Sigmoid colon (tissue), 7 donors: ENCODE measurements at places on chromosomes 3 and 15. TPM values are rescaled to one million over a fixed set of nuclear protein-coding genes. Genes with fewer than 3 reads are reported as not detected.

Gene MUSTN1
- polyA plus RNA-seq = not detected

- DNase-seq = no peak
Observed at GRCh38 chr15:26970712-26971210, at the start of gene GABRG3. Gene GABRG3, plus strand, starts transcription at chr15:26971181.

GRCh38 chr3:60514866-60515265 is 736.4 kb downstream of the FHIT start:
- no peak for DNase-seq

DNA sequence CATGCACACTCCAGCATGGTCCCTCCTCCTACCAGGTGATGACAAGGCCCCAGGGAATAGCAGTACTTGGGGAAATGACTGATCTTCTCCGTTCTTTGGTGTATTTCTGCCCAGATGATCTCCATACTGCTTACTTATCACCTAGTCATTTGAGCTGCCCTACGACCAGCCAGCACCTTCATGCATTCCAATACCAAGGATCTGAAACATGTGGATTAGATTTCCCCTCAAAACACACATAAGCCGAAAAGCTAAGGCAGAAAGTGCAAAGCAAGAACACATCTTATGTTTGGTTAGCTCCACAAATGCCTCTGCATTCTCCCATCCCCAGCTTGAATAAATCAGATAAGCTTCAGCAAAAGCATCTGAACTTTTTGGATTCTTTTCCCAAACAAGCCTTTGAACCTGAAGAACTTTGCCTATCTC is 64.8 kb upstream of the BCL6 start:
- DNase-seq = no peak

DNA sequence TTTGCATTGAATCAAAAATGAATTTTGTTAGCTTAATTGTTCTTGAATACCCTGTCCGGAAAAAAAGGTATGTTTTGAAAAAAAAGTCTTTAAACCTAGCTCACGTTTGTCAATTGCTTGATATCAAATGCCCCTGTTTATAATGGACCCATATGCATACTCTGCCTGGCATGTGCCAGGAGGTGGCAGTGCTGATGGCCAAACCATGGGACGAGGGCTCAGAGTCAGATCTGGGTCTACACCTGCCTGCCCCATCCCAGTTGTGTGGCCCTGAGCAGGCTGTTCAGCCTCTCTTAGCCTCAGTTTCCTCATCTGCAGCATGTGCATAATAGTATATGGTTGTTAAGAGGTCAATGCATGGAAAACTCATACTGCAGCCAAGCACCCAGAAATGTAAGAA is 38.8 kb downstream of the PRKCD start:
- DNase-seq = no peak

GRCh38 chr3:45498532-45498931 is 96.0 kb upstream of the LIMD1 start:
- no peak for DNase-seq
